Activated T-helper 17 cell treated with anti-CD3 and anti-CD28 coated beads, Interleukin-2, amount 50 U/mL, for 72 hours (primary cell): ENCODE measurements at places on chromosomes 13 and 19. TPM values are rescaled to one million over a fixed set of nuclear protein-coding genes. Genes with fewer than 3 reads are reported as not detected.

Gene BST2
- 130 TPM for total RNA-seq

GRCh38 chr13:49421391-49421790 is 22.5 kb downstream of the CAB39L start:
- peak; percentile 63 for ATAC-seq

DNA sequence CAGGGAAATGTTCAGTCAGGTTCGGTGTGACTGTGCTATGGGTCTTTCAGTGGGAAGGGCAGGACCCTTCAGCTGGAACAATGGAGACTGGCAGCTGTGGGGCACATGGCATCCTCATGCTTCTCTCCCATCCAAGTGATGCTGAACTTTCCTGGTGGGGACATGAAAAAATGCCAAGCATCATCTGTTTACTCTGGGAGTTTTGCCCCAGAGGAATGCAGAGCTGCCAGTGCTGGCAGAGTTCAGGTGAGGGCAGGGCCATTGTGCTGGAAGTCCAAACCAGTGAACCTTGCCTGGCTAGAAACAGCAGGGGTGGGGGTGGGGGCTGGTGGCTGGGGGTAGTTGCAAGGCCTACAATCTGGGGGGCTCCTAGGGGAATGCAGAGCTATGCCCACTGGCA is 1320.6 kb downstream of the PCDH9 start:
- ATAC-seq = no peak

Gene CYP2A6
- total RNA-seq = not detected

DNA sequence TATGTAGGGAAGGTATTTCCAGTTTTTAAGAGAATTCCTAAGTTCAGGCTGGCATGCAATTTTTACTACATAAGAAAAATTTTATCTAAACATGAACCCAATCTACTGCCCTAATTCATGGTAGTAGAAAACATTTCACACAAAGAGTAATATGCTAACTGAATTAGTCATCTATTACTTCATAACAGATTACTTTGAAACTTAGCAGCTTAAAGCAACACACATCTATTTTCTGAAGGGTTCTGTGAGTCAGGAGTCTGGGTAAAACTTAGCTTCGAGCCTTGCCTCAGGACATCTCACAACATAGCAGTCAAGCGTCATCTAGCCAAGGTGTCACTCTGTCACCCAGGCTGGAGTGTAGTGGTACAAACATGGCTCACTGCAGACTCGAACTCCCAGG is 537.5 kb downstream of the DCT start:
- no peak for ATAC-seq

DNA sequence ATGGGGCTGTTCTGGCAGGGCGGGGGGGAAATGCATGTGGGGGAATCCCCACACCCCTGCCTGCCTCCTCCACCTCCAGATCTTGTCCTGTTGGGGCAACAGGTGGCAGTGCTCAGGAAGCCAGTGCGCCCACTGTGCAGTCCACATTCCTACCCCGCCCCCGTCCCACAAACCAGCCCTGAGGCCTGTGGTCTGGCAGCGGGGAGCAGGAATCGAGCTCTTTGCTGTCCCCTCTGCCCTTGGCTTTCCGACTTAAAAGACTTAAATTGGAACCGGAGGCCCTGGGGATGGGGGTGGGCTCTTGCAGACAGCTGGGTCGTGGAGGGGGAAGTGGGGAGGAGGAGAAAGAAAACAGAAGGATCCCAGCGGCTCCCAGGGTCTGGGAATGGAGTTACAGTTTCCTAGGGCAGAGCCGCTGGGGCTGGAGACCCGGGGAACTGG is 4.3 kb downstream of the NANOS3 start:
- peak; percentile 5 for ATAC-seq

DNA sequence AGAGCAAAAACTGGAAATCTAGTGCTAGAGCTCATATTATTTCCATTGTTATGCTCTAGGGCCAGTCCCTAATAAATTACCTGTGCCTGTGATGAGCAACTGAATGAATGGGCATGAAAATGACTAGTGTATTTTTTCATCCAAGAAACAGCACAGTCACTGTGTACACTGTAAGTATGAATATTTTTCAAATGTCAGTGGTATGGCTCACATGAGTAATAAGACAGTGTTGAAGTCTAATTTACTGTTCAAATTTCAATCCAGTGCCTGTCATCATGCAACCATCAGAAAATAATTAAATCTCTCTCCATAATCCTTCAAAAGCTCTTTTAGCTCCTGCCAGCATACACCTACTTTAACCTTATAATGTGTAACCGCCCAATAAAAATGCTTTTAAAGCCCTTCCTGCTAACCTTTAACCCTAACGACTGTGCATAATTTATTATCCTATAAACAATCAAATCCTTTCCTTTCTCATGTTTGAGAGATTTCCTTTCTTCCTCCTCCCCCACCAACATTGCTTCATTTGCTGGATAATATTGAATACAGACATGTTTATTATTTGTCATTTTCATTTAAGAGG is 378.3 kb downstream of the GPC5 start:
- no peak for ATAC-seq

Gene C19orf85
- not detected for total RNA-seq

Gene MEIOSIN
- total RNA-seq = not detected

DNA sequence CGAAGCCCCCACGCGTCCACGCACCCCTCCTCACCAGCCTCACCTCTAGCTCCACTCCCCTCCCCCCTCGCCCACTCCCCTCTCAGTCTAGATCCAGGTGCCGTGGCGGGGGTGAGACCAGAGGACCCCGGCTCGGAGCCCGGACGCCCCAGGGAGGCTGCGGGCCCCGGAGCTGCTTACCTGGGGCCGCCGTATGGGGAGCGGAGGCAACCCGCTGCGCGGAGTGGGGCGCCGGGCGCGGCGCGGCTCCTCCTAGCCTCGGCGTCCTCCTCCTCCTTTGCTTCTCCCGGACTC is 353 bp downstream of the ENOX1 start:
- no peak for ATAC-seq

- no peak for ATAC-seq
These were observed 36.4 kb downstream of the RASA3 start for GRCh38 chr13:114096031-114096485.

Gene ZNF772
- total RNA-seq = 2.8 TPM

- ATAC-seq = no peak
These were observed 1.0 kb upstream of the GTF2F1 start for GRCh38 chr19:6393983-6394412.

Gene ZNF471
- 1.2 TPM for total RNA-seq

Gene CCDC169
- 2.7 TPM for total RNA-seq

- ATAC-seq = no peak
These were observed 93.1 kb downstream of the KL start for GRCh38 chr13:33109271-33109697.

- ATAC-seq = no peak
These were observed 60.0 kb upstream of the LRCH1 start for GRCh38 chr13:46492946-46493345.

DNA sequence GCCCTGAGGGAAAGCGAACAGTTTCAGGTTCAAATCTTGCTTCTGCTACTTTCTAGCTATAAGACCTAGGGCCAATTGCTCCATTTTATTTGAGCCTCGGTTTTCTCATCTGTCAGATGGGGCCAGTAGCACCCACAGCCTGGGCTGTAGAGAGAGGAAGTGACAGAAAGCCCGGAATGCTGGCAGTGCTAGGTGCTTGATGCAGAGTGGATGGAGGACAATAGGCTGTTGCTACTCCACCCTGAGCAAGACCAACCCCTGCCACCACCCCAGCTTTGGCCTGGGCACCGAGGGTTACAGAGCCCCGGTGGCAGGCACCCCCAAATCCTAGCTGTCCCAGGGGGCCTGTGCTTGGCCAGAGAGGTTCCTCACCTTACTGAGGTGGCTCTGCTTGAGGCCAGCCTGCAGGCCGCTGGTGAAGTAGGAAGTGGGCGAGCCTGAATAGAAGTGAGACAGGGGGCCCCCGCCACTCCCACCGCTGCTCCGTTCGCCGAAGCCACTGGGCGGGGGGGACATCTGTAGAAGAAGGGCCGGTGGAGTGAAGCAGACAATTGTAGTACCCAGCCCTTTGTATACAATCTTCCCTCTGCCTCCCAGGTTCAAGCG is 2.1 kb upstream of the FDX2 start:
- no peak for ATAC-seq

- ATAC-seq = no peak
These were observed 291.1 kb upstream of the ARGLU1 start for GRCh38 chr13:106858903-106859532.

DNA sequence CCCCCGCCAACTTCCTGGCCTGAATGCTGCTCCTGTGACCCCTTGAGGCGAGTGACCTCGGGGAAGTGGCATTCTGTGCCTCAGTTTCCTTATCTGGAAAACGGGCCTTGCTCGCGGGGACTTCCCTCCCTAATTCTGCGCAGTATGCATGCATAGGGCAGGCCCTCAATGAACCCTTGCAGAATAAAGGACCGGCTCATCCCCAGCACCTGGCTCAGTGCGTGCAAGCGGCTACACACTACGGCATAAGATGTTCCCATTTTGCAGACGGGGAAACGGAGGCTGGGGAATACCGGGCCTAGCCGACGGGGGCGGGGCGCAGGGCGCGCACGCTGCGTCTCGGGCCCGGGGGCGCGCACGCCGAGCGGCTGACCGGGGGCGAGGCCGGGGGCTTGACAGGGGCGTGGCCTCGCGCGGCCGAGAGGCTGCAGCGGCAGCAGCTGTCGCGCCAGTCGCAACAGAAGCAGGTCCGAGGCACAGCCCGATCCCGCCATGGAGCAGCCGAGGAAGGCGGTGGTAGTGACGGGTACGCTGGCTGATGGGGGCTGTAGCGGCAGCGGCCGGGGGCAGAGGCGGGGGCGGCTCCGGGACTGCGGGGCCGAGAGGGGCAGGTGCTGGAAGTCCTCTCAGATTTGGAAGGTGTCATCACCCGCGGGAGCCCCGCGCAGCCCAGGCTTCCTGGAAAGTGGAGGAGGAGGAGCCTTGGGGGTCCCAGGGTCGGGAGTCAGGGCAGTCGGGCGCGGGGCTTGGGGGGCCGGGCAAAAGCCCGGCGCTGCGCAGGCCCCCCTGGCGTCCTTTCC is at the start of gene PGPEP1:
TSS of gene PGPEP1 (plus strand) at position 409 of the 800 bp plus-strand sequence. CDS start at position 493, 84 bp downstream.
- peak; percentile 83 for ATAC-seq

- ATAC-seq = no peak
These were observed 436.2 kb upstream of the SLITRK5 start for GRCh38 chr13:87234981-87235380.

DNA sequence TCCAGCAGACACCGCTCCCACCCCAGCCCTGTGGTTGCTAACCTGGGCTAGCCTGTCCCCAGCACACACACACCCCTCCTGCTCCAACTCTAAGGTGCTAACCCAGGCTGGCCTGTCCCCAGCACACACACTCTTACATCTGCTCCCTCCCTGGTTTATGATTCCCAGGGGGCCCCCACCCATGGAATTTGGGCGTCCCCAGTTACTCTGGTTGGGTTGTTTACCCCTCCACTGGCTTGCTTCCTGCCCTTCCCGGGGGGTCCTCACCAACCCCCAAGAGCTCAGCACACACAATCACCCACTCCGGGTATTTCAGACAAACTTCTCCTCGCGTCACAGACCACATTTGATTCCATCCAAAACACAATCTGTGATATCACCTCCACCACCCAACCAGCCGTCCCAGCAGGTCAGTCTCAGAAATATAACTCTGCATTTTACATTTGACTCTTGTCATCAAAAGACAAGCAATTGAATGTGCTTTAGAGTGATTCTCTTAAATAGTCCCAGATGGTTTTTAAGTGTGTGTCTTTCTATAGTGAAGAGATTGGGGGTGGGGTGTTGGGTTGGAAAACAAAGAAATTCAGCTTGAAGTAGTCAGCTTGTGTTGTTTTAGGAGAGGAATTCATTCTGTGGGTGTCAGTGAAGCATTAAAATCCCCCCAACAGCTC is 20.1 kb downstream of the COL4A2 start:
- no peak for ATAC-seq

DNA sequence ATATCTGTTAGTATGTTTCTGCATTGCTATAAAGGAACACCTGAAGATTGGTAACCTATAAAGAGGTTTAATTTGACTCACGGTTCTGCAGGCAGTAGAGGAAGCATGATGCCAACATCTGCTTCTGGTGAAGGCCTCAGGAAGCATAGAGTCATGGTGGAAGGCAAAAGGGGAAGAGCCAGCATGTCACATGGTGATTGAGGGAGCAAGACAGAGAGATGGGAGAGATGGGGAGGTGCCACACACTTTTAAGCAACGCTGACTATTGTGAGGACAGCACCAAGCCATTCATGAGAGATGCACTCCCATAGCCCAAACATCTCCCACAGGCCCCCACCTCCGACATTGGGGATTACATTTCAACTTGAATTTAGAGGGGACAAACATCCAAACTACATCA is 32.8 kb downstream of the COG6 start:
- peak; percentile 46 for ATAC-seq

Gene LACC1
- 6.5 TPM for total RNA-seq

DNA sequence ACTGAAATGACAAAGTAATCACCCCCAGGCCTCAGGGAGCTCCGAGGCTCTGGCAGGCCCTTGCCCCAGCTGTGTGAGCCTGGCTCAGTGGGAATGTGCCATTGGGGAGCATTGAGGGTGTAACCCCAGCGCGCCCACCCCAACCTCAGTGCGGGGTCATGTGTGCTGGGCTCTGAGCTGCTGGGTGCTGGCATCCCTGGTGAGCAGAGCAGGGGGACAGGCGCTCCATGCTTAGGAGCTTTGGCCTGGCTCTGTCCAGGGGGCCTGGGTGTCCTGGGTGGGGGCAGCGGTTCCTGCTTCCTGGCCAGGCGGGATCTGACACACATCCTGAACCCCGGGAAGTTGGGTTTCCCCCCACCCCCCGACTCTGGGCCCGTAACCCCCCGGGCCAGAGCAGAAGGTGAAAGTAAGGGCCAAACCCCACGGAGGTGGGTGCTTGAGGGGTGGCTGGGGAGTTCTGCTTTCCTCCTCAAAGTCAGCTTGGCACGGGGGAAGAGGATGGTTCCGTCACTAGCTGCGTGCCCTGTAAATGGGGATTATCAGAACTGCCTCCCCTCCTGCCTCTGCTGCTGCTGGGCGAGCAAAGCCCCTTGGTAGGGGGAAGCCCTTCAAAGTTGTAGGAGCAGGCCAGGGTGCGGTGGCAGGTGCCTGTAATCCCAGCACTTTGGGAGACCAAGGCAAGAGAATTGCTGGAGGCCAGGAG is 1.7 kb downstream of the LRP3 start:
- no peak for ATAC-seq

DNA sequence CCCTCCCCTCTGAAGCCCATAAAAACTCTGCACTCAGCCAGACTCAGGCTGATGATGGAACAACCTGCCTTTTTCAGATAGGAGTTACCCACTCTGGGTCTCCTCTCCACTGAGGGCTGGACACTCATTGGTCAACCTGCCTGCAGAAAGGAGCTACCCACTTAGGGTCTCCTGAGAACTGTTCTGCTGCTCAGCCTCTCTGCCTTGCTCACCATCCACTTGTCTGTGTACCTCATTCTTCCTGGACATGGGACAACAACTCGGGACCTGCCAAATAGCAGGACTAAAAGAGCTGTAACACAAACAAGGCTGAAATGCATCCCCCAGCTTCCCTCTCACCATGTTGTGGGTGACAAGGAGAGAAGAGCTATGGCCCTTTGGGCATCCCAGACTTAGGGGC is 18.4 kb upstream of the RCBTB2 start:
- no peak for ATAC-seq
